CD4-positive, alpha-beta T cell treated with Interleukin-6 at 100 ng/mL for 8 hours (primary cell): ENCODE measurements at places on chromosomes 13 and 19.

DNA sequence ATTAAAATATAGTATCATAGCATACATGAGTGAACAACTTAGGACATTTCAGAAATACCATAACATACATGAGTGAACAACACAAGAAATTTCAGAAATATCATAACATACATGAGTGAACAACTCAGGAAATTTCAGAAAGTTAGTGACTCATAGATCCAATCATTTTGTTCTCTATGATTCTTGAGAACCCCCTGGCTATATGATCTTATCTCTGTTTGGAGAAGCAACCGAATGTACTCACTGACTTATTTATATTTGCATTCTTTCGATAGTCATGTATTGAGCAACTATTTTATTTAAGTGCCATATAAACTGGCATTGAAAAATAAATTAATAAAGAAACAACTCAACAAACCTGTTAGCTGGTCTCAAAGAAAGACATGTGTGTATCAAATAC, 251.1 kb downstream of the EFNB2 start:
- no peak for DNase-seq

DNA sequence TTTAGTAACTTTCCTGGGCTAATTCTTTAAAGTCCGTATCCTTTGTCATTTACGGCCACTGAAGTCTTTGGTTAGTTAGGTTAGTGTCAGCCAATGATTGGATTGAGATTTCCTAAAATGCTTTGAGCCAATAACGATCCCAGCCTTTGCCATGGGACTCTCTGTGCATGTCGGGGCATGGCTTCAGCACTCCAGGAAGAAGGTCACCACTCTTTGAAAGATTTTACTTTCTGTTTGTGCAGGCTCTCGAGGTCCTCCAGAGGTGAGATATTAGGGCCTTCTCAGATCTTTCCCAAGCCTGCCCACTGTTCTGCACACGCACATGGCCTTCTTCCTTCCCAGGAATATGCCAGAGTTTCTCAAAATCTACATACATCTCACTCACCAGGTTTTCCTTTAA, 153.7 kb upstream of the ARGLU1 start:
- DNase-seq = no peak

DNA sequence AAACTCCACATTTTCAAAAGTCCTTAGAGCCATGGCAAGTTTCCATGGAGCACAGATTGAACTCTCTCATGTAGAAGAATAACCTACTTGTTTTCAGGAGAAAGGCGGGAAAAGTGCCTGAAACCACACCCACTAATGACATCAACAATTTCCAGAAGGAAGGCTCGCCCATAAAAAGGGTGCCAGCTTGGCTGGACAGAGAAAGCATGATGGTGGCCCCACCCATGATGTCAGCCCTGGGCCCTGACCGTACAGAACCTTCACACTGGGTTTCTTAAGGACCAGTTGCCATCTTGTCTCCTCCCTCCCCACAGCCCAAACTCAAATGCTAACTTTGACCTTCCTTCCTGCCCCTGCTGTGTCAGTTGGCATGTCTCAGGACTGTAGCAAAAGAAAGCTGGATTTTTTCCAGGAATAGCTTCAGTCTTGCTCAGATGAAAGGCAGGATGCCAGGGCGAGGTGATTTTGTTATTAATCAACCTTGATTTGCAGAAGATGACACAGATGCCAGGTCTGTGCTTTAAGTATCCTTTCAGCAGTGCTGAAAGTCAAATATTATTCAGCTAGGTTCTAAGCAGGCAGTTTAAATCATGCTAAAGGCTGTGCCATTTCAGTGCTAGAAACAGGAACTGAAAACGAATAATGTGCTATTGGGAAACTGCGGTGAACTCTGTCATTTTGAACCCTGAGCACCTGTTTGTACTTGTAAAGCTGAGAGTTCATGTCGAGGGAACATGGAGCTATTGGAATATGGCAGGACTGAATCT, 89.5 kb upstream of the RFC3 start:
- no peak for DNase-seq

DNA sequence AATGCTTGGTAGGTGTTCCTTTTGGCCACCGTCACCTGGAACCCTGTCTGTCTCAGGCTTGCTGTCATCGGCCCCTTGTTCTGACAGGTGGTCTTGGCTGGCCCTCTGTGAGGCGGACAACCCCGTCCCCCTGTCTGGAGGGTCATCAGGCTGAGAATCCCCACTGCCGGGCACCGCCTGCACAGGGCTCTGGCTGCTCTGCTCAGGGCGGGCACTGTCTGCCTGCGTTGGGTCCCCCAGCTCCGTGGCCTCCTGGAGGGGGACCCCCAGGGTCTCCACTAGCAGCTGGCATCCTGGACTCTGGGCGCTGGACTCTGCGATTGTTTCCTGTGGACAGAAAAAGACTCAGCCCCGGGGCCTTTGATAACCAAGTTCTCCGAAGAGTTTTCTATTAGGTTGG, 13.2 kb downstream of the NANOS3 start:
- DNase-seq = no peak

GRCh38 chr13:33953203-33953602, 135.3 kb downstream of the RFC3 start:
- DNase-seq = no peak

DNA sequence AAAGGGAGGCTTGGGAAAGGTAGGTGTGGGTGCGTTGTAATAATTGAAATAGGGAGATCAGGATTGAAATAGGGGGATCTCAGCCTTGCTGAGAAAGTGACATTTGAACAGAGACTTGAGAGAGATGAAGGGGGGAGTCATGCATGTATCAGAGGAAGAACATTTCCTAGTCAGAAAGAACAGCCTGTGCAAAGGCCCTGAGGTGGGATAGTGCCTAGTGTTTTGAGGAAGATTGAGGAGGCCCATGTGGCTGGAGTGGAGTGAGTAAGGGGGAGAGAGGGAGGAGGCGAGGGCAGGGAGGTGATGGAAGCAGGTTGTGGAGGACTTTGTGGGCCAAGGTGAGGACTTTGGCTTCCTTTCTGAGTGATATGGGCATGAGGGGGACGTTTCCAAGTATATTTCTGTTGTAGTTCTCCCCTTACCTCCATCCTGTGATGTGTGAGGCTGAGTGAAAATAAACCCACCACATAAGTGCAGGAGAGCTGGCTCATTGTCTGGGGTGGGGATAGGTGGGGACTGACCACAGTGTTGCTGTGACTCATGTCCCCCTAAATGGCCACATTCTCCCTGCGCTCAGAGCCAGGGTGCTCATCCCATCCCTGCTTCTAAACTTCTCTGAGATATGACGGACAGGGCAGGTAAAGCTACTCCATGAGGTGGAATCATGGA, 17.8 kb downstream of the ACTL9 start:
- DNase-seq = no peak

DNA sequence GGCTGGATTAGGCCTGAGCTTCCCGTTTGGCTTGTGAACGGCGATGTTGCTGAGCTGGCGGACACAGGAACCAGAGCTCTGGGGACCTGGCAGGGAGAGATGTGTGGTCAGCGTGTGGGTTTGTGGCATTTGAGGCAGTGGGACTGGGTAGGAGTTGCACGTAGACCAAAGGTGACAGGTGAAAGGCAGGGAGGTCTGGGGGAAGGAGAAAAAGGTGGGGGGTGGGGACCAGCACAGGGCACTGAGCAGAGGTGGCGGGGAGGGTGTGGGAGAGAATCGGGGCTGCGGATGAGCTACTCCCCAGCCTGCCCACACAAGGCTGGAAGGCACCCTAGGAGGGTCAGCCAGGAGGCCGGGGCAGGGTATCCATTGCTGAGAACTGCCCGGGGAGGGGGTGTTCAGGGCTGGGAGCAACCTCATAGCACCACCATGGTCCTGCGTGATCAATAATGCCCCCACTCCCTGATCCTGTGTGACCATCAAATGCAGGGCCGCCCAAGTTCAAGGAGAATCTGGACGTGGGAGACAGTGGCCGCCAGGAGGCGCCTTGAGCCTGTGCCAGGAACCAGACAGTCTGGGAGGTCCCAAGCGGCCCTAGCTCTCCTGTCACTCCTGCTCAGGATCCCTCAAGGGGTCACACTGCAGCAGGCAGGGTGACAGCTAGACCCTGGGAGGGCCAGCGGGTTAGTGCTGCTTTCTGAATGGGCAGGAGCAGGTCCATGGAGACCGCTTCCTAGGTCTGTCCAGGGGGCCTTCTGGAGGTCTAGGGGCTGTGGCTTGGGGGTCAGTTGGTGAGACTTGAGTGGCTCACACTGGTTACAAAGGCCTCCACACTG, 12.8 kb upstream of the SELENOW start:
- DNase-seq = peak; percentile 26

DNA sequence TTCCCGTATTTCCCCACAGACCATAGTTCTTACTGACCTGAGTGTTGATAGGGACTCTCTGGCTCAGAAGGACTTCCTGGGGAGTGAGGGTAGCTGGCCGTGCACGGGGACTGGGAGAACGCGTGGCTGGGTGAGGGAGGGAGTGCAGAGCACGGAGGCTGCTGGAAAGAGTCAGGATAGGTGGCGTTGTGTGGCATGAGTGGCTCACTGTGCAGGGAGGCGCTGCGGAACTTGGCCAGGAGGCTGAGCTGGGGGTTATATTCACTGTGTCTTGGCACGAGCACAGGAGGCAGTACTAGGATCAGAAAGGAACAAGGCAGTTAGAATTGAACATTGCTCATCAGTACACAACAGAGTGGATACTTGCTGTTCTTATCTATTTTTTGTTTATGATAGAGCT, 47.4 kb downstream of the SMAD9 start:
- DNase-seq = no peak
